ENCODE measurements at places on chromosomes 13 and 19.
A peak's percentile ranks its signal among the peaks of the same experiment; 100 is the strongest.

DNA sequence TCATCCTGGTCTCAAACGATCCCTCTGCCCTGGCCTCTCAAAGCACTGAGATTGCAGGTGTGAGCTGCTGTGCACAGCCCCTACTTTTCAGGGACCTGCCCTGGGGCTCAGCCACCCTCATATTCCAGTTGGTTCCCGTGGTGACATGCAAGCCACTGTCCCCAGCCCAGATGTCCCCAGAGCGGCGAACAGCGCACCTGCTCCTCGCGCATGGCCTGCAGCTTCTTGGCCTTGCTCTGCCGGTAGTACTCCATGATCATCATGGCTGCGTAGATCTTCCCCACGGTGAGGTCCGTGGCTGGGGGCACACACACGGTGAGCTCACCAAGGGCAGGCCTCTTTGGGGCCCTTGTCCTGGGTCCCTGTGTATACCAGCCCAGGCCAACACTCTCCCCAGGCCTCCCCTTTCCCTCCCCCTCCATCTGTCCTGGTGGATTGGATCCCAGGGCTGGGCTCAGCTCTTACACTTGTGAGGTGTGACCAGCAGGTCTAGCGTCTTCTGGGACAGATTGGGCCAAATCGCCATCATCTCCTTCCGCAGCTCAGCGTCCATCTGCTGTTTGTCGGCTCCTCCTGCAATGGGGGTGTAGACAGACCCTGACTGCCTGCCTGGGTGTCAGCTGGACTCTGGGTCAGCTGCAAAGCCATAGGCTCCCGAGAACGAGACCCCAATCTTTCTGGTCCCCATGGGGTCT, 64.0 kb downstream of the IER2 start:
- no peak for DNase-seq

- no peak for DNase-seq
Measured at GRCh38 chr19:58394821-58395219, 636 bp upstream of the RNF225 start.

- no peak for DNase-seq
Measured at GRCh38 chr13:32045537-32045936, 14.0 kb downstream of the FRY start.

DNA sequence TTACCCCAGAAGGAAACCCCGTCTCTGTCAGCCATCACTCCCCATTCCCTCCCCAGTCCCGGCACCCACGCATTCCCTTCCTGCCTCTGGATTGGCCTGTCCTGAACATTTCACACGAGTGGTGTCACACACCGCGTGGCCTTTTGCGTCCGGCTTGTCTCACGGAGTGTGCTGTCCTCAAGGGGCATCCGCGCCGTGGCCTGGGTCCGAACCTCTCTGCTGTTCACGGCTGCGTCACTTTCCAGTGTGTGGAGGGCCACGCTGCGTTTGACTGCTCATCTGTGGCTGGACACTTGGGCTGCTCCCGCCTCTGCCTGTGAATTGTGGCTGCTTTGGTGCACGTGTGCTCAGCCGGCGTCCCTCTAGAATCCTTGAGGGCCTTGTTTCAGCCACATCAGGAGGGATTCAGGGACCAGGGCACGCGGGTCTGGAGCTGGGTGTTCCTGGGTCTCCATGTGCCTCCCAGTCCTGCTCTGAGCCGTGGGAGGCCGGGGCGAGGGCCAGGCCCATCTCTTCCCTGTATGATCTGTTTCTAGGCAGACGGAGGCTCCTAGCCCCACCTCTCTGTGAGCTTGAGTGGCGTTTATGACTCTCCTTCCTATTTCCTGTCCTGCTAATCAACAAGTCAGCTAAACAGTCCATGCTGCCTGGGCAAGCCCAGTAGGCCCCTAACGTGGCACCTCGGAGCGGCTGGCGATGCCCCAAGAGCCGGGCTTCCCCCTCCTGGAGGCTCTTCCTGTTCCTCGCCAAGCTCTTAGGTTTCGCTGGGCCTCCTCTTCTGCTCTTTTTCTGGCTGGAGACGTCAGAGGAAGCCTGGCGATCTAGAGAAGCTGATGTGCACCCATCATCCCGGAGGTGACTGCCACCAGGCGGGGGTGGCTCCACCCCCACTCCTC, 8.1 kb downstream of the STK11 start:
- no peak for DNase-seq

DNA sequence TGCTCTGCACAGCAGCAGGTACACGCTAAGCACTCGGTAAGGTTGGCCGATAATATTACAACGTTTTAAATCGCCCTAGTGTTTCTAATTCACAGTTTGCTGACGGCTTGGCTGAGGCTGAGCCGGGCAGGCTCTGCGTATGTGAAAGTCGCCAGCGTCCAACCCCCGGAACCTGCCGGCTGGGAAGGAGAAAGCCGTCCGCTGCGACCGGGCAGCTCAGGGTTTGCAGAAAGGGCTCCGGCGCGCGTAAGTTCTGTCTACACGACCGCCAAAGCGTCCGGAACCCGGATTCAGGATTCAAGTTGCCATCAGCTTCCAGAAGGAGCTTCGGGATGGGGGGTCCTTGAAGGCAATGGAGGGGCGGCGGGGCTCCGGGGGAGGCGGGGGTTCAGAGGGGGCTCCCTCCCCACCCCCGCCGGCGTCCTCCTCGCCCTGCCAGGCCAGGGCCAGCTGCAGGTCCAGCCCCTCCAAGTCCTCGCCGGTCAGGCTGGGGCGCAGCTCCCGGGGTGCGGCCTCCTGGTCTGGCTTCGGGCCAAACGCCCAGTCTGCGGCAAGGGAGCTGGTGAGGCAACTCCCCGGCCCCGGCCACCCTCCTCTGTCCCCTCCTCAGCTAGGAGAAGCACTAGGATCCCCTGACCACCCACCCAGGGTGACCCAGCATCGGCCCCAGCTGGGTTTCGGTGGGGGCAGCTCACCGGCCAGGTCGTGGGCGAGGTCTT, 575 bp downstream of the SMIM44 start:
- no peak for DNase-seq

DNA sequence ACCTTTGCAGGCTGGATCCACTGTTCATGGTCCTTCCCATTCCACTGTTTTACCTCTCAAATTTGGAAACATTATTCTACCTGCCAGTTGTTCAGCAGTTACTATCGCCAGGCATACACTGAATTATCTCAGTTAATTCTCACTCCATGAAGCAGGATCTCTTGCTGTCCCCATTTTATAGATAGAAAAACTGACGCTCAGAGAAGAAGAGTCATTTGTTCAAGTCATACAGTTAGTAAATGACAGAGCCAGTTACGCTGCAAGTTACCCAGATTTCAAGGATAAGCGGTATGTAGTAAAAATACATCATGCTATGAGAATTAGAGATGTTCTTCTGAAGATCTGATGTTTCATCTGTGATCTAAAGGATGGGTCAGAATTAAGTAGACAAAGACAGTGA, 40.2 kb upstream of the IGSF23 start:
- DNase-seq = no peak

DNA sequence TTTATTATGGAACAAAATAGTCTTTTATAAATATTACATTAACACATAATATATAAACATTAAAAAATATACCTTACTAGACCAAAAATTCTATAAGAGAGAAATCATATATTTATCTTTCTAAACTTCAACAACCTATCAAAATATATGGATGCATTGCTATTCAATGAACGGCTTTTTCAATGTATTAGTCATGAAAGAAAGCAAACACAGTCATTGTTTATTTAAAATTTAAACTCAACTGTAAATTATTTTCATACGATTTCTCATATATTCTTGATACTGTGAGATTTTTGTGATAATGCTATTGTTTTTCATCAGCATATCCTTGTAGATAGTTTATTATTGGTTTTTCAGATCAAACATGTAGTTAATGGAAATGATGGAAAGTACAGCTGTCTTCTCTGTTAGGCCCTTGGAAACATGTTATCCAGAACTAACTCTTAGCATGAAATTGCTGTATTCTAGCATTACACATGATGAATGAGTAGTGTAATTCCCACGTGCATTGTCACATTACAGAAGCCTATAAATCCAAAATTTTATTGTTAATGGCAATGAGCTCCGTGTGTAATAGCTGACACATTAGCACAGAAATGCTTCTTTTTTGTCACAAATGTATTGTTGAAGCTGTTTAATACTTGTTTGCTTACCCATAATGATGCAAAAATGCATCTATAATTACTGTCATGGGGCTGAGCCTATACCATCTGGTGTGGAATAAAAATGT, 1639.9 kb downstream of the SLITRK5 start:
- DNase-seq = no peak

DNA sequence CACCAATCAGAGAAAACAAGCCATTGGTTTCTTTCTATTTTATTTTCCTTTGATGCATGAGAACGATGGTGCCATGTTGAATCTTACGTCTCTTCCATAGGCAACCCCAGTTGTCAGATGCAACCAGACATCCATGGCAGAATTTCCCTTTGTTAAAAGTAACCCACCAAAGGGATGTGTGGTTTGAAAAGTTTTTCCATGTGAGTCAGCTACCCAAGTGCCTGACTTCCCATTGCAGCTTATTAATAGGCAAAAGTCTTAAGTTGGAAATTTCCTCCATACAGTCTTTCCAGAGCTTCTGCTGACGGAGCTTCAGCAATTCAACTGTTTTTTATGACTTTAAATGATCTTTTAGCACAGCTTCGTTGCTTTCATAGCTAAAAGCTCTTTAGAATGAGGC, 73.8 kb upstream of the FAM216B start:
- no peak for DNase-seq

- DNase-seq = no peak
Measured at GRCh38 chr13:30898678-30899241, 7.3 kb upstream of the MEDAG start.

- DNase-seq = no peak
Measured at GRCh38 chr19:27796540-27796939, 1416.4 kb downstream of the UQCRFS1 start.

DNA sequence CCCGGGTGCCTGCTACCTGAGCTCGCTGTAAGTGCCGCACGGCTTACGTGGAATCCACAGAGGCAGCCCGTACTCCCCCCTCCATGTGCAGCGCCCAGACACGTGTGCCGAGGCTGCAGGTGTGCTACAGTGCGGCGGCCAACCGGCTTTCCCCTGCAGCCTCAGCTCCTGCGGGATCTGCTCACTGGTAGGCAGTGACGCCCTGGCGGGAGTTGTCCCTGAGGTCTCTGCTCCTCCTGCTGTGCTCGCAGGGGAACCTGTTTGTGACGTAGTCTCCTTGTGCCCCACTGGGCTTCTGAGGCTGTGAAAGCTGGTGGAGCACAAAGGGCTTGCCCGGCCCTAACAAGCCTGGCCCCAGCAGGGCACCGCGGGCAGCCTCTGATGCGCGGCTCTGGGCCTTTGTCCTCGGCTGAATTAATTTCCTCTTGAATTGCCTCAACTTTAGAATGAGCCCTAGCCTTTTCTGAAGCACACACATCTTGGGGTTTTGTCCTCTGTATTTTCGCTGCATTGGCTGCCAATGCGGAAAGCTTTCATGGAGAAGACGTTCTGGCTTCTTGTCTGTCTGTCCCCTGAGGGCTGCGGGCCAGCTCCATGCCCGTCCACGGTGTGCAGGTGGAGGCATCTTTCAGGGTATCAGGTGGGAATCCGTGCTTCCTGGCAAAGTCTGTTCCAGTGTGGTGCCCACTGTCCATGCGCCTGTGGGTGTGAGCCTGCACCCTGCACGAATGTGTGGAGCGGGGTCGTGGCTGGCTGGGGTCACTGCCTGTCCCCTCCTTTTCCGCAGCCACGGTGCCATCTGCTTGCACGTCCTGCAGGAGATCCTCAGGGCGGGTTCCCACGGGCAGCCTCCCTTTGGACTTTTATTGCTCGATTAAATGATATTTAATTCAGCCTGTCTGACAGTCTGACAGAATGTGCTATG, 77.3 kb upstream of the MCF2L start:
- no peak for DNase-seq

GRCh38 chr19:4066682-4067395, at the start of gene ZBTB7A:
TSS of gene ZBTB7A (minus strand) at chr19:4066899. CDS start at chr19:4055232, 11,667 bp downstream.
- peak; percentile 81 for DNase-seq

GRCh38 chr13:73616861-73617260, 517.3 kb downstream of the KLF12 start:
- no peak for DNase-seq

DNA sequence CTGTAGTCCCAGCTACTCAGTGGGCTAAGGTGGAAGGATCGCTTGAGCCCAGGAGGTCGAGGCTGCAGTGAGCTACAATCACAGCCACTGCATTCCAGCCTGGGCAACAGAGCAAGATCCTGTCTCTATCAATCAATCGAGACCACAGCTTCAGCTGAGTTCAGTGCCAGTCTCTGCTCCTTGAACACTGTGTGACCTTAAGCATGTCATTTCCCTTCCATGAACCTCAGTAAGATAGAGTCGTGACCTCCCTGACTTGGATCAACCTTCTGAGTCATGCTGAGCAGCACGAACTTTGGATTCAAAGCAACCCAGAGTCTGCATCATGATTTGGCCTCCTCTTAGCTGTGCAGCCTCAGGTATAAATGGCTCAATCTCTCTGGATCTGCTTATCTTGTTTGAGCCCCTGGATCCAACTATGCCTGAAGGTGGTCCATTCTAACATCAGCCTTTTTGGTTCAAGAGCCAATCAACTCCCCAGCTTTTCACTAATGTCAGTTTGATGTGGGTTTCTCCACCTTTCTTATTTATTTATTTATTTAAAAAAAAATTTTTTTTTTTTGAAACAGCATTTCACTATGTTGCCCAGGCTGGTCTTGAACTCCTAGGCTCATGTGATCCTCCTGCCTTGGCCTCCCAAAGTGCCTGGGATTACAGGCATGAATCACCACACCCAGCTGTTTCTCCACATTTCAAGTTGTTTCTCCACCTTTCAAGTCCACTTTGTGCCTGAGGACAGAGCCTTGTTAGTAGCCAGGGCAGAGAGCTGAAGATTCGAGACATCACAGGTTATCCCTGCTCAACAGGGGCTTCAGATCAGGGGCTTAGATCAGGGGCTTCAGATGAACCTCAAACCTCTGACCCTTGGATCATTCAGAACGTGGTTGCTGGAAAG, 26.4 kb downstream of the PTPRS start:
- DNase-seq = no peak

DNA sequence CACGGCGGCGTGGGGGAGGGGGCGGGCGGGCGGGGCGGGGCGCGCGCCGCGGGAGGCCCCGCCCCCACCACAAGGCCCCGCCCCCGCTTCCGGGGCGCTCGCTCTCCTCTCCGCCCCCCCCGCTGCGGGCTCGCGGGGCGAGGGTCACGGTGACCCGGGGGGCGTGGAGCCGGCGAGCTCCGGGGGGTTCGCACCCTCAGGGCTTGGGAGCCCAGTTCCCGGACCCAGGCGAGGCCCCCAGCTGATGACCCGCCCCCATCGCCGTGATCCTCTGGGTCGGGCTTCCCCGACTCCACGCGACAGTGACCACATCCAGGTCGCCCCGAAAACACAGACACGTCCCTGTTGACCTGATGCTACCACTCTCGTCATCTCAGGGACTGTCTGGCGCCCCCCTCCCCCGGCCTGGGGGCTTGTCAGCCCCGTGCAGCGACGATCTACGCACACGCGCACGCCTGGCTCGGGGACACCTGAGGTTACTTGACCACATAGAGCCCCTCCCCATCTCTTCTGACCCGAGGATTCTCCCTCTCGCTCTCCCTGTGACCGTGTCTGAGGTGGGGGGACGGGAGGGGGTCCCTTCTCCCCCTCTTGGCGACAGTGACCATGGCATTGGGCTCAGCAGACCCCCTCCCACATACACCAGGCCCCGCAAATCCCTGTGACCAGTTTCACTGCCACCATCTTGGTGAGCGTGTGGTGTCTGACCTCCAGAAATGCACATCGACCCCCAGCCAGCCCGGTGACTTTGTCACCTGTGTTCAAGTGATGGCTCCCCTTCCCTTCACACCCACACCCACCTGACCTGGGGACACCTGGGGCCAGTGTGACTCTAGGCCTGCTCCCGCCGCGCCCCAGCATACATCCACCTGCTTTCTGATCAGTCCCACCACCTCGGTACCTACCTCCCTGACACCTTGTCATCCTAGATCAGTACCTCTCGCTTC, 670 bp downstream of the MAP2K7 start:
- DNase-seq = peak; percentile 76
